K562 (cell line): ENCODE measurements at places on chromosomes 11 and 22. TPM values are rescaled to one million over a fixed set of nuclear protein-coding genes. Genes with fewer than 3 reads are reported as not detected.

MRGPRX3 gene
- polyA plus RNA-seq: not detected in 2 replicates

SSH3 gene
- polyA plus RNA-seq: 0.24 and 0.90 TPM in 2 replicates

MAJIN gene
- 0.17 and 0.30 TPM in 2 replicates for polyA plus RNA-seq

MUC15 gene
- 0.59 and 0.72 TPM in 2 replicates for polyA plus RNA-seq

MGAT3 gene
- polyA plus RNA-seq: 6.0 and 7.0 TPM in 2 replicates

MEI1 gene
- polyA plus RNA-seq: 0.15 and 0.68 TPM in 2 replicates

CD248 gene
- polyA plus RNA-seq: not detected in 2 replicates

KAT5 gene
- 68.4 and 75.4 TPM in 2 replicates for polyA plus RNA-seq
